ENCODE measurements at places on chromosomes 3 and 15.
A peak's percentile ranks its signal among the peaks of the same experiment; 100 is the strongest.

GRCh38 chr3:47266709-47267489, 15.7 kb downstream of the KIF9 start:
- H3K4me1 ChIP-seq: peaks cover 6% of the 10 kb centered on the region
- H3K27ac ChIP-seq: no peak overlapping the region
- H3K36me3 ChIP-seq: no peaks in the 10 kb centered on the region
- no peak overlapping the region for H3K4me3 ChIP-seq
- no peaks in the 10 kb centered on the region for H3K27me3 ChIP-seq

GRCh38 chr3:155805204-155805801, 775 bp downstream of the C3orf33 start:
- H3K36me3 ChIP-seq: peaks cover 13% of the 10 kb centered on the region
- H3K4me1 ChIP-seq: peaks cover 15% of the 10 kb centered on the region
- H3K27ac ChIP-seq: peak overlapping the region; percentile 58
- H3K4me3 ChIP-seq: peak overlapping the region; percentile 85

GRCh38 chr3:46655271-46655670, 38.2 kb downstream of the ALS2CL start:
- H3K4me3 ChIP-seq: no peak overlapping the region
- DNase-seq: no peak
- no peaks in the 10 kb centered on the region for H3K4me1 ChIP-seq
- H3K27ac ChIP-seq: no peak overlapping the region

DNA sequence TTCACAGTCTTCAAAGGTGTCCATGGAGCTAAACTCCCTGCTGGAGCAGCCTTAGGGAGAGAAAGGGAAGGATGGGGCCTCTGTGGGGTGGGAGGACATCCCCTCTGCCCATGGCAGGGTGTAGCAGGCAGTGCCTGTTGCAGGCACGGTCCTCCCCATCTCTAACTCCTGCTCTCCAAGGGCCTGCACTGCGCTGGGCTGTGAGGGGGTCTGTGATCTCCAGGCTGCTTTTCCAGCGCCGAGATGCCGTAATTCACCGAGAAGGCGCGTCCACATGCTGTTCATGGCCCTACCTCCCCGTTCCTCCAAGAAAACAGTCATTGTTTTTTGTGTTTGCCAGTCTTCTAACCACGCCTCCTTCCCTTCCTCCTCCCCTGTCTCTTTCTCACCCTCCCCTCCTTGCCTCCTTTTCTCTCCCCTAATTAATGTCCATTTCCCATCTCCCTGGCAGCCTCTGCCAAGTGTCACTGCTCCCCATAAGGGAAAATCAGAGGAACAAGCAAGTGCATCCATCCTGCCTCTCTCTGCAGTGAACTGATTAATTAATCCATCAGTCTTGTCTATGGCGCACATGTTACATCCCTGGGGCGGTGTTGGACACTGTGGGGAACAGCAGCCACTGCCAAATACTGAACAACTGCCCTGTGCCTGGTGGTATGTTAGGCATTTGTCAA, 17.7 kb upstream of the LAMP3 start:
- H3K36me3 ChIP-seq: no peaks in the 10 kb centered on the region
- H3K4me1 ChIP-seq: peaks cover 14% of the 10 kb centered on the region

- H3K4me3 ChIP-seq: no peak overlapping the region
- peaks cover 27% of the 10 kb centered on the region for H3K27me3 ChIP-seq
- no peaks in the 10 kb centered on the region for H3K36me3 ChIP-seq
- H3K27ac ChIP-seq: no peak overlapping the region
- H3K4me1 ChIP-seq: peaks cover 9% of the 10 kb centered on the region
Measured at GRCh38 chr3:12393894-12394293, 90.4 kb upstream of the TSEN2 start.

GRCh38 chr15:74955796-74956647, 550 bp downstream of the RPP25 start:
- peak; percentile 80 for DNase-seq
- H3K4me3 ChIP-seq: peak overlapping the region; percentile 69
- H3K27ac ChIP-seq: no peak overlapping the region
- H3K27me3 ChIP-seq: peaks cover 28% of the 10 kb centered on the region
- H3K4me1 ChIP-seq: peaks cover 38% of the 10 kb centered on the region
- H3K36me3 ChIP-seq: no peaks in the 10 kb centered on the region

GRCh38 chr3:142929890-142930289, 33.6 kb downstream of the PAQR9 start:
- no peak for DNase-seq
- no peaks in the 10 kb centered on the region for H3K36me3 ChIP-seq
- H3K27ac ChIP-seq: no peak overlapping the region
- no peaks in the 10 kb centered on the region for H3K4me1 ChIP-seq
- H3K27me3 ChIP-seq: peaks cover 13% of the 10 kb centered on the region
- H3K4me3 ChIP-seq: no peak overlapping the region

All from activated naive CD4-positive, alpha-beta T cell treated with anti-CD3 and anti-CD28 coated beads for 36 hours (primary cell).